ENCODE measurements at places on chromosomes 7 and 10.

GRCh38 chr7:44646176-44646920, 39.9 kb downstream of the OGDH start:
- DNase-seq = peak; percentile 67

DNA sequence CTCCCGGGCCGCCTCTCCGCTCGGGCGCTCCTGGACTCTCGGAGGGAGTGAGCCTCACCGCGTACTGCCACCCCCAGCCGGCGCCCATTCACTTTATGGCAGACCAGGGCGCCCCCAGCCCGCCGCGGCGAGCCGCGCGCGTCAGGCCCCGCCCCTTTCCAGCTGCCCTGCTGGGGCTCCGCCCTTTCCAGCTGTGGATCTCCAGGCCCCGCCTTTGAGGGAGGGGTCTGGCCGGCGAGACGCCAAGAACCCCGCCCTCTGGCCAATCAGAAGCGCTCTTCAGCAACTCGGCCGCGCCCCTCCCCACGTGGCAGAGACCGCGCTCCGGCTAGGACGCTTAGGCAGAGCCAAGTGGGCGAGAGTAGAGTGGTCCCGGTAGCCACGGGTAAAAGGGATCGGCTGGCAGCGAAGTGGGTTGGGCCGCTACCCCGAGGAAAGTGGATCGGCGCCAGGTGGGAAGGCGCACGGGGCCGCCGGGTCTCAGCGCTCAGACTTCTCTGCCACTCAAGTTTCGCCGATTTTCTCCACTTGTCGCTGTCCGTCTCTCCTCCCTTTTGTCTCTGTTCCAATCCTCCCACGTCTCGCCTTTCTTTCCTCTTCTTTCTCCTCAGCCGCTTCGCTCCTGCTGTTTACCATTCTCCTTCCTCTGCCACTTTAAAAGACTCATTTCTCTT, at the start of gene PITX3:
Gene PITX3, minus strand, starts transcription at position 69 of the 674 bp plus-strand sequence. CDS start 9,432 bp downstream, outside the sequence.
- DNase-seq = peak; percentile 97

- peak; percentile 31 for DNase-seq
Measured at GRCh38 chr7:107690611-107691010, 30.0 kb downstream of the SLC26A4 start.

DNA sequence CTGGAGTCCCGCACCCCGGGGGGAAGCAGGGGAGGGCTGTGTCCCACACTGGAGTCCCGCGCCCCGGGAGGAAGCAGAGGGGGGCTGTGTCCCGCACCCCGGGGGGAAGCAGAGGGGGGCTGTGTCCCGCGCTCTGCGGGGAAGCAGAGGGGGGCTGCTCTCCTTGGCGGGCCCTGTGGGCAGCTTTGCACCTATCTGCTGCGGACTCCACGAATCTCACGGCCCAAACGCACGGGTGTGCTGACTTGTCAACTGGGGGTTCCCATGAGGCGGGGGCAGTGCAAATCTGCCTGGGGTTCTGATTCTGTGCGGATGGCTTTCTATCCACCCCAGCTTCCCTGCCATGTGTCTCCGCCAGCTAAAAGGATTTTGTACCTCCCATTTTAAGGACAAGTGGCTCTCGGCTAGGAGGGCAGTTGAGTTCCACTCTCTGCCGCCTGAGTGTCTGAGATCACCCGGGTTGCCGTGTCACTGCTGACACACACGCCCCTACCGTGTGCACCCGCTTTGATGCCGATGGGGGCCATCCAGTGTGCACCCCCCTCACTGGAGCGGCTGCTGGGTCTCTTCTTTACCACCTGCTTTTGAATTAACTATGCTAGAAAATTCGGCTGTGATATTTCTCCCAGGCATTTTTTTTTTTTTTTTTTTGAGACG, 20.5 kb downstream of the GPER1 start:
- no peak for DNase-seq

GRCh38 chr10:63666836-63667383, 145.7 kb downstream of the REEP3 start:
- DNase-seq = peak; percentile 92

DNA sequence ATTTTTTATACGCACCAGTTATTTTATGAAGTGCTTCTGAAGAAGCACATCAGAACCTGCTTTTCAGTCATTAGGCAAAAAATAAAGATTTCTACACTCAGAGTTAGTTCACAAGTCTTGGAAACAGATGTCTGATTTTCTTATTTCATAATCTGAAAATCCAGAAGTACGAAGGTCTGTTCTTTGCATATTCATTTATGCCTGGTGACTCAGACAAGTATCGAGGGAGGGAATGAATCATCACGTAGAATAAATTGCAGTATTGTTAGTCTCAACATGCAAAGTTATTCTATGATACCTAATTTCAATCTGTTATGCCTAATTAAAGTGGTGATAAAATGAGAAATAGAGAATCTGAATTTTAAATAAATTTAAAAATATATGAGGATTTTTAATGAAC, 113.6 kb upstream of the SEM1 start:
- DNase-seq = peak; percentile 84

- DNase-seq = peak; percentile 85
Measured at GRCh38 chr10:102643336-102644065, 778 bp upstream of the TRIM8 start.

DNA sequence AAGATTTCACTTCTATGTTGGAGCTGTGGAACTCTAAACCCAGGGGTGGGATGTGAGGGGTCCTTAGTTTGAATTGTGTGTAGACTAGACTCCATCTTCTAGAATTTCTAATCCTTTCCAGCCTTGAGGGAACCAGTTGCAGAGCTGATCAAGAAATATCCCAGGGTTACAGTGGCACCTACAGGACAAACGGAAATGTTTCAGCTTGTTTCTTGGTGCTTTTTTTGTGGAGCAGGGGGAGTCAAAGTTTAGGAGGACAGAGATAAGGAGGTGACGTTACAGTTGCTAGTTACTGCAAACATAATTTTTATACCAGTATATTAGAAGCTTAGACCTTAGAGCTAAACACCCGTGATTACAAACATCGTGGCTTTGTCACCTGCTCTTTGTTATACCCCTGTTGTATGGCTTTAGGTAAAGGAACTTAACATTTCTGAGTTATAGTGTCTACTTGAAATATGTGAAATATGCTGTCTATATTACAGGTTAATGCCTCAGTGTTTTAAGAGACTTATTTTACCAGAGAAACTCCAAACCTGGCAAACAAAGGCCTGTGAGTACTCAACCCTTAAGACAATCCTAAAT, 84.5 kb upstream of the DYNC1I1 start:
- peak; percentile 59 for DNase-seq

GRCh38 chr7:45078125-45078681, 10.6 kb downstream of the NACAD start:
- DNase-seq = no peak

DNA sequence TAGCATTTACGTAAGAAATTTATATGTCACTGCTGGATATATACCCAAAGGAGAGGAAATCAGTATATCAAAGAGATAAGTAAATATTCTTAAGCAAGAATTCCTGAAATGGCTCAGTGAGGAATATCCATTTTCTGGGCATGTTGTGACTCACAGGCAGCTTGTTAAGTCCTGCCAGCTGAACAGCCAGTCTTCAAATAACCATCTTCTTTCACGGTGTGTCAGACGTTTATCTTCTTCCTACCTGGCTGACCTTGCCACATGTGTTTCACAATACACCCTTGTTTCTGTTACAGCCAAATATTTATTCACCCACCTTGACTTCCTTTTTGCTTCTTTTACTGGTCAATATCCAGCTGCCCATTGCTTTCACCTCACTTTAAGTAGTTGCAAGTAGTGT, 648.1 kb downstream of the ANKRD7 start:
- DNase-seq = no peak

DNA sequence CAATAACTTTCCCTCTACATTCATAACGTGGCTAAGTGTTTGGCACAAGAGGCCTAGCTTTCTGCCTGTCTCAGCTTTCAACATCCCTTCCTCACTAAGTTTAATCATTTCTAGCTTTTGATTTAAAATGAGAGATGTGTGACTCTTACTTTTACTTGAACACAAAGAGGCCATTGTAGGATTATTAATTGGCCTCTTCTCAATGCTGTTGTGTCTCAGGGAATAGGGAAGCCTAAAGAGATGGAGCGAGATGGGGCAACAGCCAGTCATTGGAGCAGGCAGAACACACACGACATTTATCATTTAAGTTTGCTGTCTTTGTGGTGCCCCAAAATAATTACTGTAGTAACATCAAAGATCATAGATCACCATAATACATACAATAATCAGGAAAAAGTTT, 167.1 kb upstream of the TRIM24 start:
- no peak for DNase-seq

GRCh38 chr7:154927624-154928125, 75.2 kb downstream of the PAXIP1 start:
- DNase-seq = peak; percentile 96

DNA sequence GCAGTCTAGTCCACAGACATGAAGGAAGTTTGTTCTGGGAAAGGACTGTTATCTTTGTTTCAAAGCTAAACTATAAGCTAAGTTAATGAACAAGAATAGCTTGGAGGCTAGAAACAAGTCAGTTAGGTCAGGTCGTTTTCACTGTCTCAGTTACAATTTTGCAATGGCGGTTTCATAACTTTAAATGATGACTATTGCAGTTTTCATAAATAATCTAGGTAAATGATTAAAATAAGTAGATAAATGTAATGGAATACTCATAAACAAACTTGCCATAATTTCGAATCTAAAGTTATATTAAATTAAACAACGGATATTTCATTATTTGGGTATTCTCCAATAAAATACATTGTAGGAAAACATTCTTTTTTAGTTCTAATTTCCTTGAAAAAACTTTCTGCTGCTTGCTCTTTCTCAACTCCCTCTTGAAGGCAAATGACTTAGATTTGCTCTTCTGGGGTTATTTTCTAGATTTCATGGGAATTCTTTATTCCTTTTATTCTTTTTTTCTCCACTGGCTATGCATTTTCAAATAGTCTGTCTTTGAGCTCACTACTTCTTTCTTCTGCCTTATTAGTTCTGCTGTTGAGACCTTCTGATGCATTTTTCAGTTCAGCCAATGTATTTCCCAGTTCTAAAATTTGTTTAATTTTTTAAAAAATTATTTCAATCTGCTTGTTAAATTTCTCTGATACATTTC, 103.8 kb upstream of the APBB1IP start:
- DNase-seq = no peak

- DNase-seq = no peak
Measured at GRCh38 chr10:78371136-78371535, 337.5 kb downstream of the RPS24 start.

DNA sequence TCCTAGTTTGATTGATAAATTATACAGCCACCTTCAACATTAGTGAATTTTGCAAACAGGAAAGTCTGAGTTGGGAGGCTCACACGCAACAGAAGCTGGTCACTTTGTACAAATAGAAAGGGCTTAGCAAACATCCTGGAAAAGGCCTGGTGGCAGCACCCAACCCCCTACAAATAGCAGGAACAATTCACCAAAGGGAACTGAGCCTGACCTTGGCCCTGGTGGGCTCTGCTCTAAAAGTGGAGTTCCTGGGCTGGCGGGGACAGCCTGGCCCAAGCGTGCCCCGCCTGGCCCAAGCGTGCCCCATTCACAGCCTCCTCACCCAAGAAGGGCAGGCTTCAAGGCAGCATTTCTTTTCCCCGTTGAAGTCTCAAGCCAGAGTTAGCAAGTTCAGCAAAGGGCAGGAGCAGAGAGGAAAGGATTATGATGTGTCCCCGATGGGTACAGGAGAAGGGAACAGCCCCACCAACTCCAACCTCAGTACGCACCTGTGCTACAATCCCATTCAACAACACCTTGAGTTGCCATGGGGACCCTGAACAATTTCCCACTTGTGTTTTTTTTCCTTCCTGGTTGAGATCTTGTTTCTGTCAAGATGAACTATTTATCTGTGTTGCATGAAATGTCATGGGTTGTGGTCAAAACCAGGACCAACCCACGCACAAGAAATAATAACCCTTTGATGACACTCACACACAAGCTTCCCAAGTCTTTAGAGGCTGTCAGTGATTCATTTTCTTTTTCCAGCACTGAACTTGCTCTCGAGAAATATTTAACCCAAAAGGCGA, 43.4 kb downstream of the RGS10 start:
- no peak for DNase-seq

- DNase-seq = no peak
Measured at GRCh38 chr7:63925262-63925625, 73.4 kb upstream of the ZNF722 start.

GRCh38 chr10:77606751-77607150, 30.9 kb downstream of the KCNMA1 start:
- DNase-seq = no peak

DNA sequence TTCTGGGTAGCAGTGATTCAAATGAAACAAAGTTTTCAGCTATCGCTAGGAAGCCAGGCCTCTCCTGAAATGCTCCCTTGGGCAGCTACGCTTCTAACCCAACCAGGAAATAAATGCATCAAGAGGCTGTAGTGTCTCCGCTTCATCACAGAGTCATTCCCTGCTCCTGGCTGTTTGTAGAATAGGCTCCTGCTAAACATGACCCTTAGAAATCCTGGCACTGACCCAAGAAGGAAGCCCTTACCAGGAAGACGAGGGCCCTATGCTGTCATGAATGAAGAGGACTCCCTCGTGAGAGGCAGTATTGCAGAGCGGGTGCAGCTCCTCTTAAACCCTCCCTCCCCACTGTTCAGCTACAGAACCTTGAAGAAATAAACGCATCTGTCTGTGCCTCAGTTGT, 48.3 kb downstream of the NOD1 start:
- no peak for DNase-seq

All from adipocyte (in vitro differentiated cells).